ENCODE measurements at places on chromosomes 6 and 20.
A peak's percentile ranks its signal among the peaks of the same experiment; 100 is the strongest.

- peaks cover 35% of the 10 kb centered on the region for H3K36me3 ChIP-seq
- no peak overlapping the region for H3K27ac ChIP-seq
- no peak overlapping the region for H3K4me3 ChIP-seq
- peaks cover 8% of the 10 kb centered on the region for H3K4me1 ChIP-seq
These were observed 156.6 kb upstream of the TAB2 start for GRCh38 chr6:149160943-149161342.

DNA sequence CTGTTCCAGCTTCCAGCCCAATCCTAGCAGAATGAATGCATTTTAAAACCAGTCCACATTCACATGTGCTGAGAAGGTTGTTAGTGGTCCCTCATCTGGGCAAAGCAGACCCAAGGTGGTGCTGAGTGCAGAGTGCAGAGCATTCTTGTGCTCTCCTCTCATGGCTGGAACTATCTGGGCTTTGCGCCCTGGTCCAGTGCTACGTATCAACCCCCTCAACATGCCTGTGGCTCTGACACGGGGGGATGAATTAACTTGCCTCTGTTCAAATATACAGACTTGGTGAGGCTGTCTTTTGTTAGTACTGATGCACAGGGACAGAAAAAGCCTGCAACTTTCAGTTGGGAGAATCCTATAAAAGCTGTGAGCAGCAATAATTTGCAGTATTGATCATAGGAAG, 42.5 kb downstream of the PANK2 start:
- H3K27ac ChIP-seq = no peak overlapping the region
- peaks cover 19% of the 10 kb centered on the region for H3K36me3 ChIP-seq
- no peak for DNase-seq
- H3K4me1 ChIP-seq = peaks cover 27% of the 10 kb centered on the region

DNA sequence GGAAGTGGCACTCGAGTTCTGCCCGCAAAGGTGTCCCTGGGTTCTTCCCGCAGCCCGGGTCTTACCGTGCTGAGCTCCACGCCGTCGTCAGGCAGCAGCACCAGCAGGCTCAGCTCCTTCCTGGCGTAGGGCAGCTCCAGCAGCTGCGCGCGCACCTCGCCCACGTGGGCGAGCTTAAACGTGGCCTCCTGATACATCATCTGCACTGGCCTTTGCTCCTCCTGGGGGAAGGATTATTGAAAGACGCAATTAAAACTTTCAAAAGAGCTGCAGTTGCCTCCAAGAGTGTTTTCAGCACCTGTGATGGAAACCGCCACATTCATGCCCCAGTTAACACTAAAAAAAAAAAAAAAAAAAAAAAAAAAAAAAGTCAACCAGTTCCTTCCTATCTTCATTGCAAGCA, 11.3 kb downstream of the SERPINB9 start:
- H3K27ac ChIP-seq = peak overlapping the region; percentile 61
- H3K4me1 ChIP-seq = peaks cover 57% of the 10 kb centered on the region
- DNase-seq = peak; percentile 75

- peaks cover 4% of the 10 kb centered on the region for H3K27me3 ChIP-seq
- DNase-seq = no peak
- H3K4me3 ChIP-seq = no peak overlapping the region
- no peak overlapping the region for H3K27ac ChIP-seq
These were observed 28.1 kb downstream of the PCMTD2 start for GRCh38 chr20:64283646-64284045.

DNA sequence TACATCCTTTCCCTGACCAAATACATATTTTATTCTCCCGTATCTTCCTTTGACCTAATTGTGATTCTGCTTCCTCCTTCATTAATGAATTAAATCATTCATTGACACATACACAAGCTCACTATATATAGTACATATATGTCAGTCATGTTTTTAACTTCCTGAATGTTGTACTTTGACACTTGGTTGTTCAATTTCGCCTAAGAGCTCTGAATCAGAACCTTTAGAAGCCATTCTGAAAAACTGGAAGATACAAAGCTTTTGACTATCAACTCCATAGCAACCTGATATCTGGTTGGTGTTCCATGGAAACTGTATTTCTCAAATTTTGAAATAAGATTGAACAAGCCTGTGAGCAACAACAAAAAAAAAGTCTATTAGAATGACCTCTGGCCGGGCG, 27.3 kb upstream of the HFE start:
- H3K27me3 ChIP-seq = peaks cover 4% of the 10 kb centered on the region
- peaks cover 27% of the 10 kb centered on the region for H3K4me1 ChIP-seq
- H3K4me3 ChIP-seq = no peak overlapping the region
- peak overlapping the region; percentile 47 for H3K27ac ChIP-seq
- DNase-seq = no peak

DNA sequence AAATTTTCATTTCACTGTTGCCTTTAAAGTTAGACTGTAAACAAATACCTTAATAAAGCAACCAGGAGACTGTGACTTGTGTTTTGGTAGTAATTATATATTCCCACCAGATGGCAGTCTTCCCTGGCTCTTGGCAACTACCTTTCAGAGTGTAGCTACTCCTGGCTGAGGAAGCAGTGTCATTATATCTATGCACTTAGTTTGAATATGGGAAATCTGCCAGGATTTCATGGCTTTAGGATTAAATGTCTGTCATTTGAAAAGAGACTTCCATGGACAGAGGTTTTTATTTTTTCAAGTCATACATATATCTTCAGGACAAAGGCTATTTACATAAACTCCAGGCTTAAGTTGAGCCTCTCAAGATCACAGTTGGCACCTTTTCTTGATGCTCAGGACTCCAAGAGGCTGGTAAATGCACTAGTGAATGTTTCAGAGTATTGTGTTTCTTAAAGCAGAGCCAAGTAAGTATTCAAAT, 160.1 kb downstream of the C6orf58 start:
- no peak overlapping the region for H3K4me3 ChIP-seq
- peaks cover 24% of the 10 kb centered on the region for H3K4me1 ChIP-seq
- H3K36me3 ChIP-seq = peaks cover 36% of the 10 kb centered on the region
- peak overlapping the region; percentile 31 for H3K27ac ChIP-seq
- no peaks in the 10 kb centered on the region for H3K27me3 ChIP-seq

- H3K4me1 ChIP-seq = peaks cover 78% of the 10 kb centered on the region
- peak overlapping the region; percentile 72 for H3K4me3 ChIP-seq
- H3K27ac ChIP-seq = peak overlapping the region; percentile 84
- DNase-seq = no peak
- no peaks in the 10 kb centered on the region for H3K27me3 ChIP-seq
- H3K36me3 ChIP-seq = peaks cover 66% of the 10 kb centered on the region
These were observed 21.7 kb downstream of the SERPINB9 start for GRCh38 chr6:2881423-2881822.

DNA sequence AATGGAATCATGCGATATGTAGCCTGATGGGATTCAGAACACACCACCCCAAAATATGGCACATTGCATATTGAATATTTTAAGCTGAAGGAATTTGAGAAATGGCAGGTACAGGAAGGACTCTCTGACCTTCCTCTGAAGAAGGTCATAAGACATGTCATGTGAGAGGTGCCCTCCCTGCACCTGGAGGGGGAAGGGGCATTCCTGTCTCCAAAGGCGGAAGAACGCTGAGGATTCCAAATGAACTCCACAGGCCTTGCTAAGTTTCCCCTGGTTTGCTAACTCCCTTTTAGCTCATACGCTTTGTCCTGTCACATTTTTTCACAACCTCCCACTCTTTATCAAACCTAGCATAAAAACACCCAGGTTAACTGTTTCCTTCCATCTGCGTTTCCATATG, 347.8 kb downstream of the CDKAL1 start:
- DNase-seq = no peak
- no peak overlapping the region for H3K4me3 ChIP-seq
- H3K36me3 ChIP-seq = peaks cover 19% of the 10 kb centered on the region

GRCh38 chr6:147752689-147753403, 244.4 kb downstream of the SAMD5 start:
- H3K27me3 ChIP-seq = no peaks in the 10 kb centered on the region
- H3K4me3 ChIP-seq = no peak overlapping the region
- no peaks in the 10 kb centered on the region for H3K36me3 ChIP-seq
- DNase-seq = no peak
- H3K4me1 ChIP-seq = no peaks in the 10 kb centered on the region
- H3K27ac ChIP-seq = no peak overlapping the region

DNA sequence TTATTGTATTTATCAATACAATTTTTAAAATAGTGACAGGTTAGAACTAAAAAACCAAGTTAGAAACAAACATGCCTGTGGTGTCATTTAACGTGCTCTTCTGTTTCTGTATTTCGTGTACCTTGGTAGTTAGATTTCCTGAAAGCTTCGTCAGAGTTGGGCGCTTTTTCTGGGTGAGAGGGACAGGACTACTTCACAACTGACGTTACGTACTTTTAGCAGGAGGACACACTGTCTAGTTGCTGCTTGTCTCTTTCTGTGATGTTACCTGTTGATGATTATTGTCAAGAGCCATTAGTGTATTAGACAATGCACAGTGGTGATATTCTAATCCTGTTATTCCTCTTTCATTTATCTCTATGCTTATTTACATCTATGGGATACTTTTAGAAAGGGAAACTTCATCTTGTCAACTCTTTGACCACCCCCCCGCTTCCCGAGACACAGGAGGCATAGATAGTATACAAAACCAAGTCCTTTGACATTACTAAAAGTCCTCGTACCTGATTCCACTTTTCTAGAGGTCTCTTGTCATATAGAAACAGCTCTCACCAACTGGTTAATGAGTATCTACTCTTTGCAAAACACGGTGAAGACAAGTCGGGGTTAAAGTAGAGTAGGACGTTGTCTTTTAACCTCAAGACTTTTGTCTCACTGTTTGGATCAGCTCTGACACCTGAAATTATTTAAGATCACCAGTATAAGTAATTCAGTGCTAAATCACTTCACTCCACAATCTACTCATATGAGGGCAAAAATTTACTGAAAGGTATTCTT, 96.3 kb downstream of the LYRM2 start:
- H3K36me3 ChIP-seq = no peaks in the 10 kb centered on the region
- no peak overlapping the region for H3K4me3 ChIP-seq
- DNase-seq = no peak

DNA sequence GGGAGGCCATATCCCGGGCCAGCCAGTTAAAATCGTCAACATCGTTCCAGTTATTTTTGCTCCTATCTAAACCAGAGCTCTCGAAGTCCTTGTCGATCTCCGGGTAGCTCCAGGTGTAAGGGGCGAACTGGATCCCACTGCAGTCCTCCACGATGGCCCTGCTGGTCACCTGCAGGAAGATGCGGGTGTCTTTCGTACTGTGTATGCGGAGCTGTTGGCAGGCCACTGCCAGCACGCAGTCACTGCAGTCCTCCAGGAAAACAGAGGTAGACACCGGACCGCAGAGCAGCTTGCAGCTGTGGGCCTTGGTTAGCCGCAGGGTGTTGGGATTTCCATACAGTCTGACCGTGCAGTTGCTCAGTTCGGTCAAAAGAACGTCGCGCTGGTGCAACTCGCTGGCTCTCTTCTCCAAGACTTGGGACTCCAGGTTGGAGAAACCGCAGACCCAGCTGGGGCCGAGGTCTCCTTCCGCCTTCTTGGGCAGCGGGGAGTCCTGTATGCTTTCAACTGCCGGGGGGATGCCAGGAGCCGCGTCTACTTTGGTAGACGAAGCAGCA, 742 bp downstream of the TBCC start:
- H3K27me3 ChIP-seq = no peaks in the 10 kb centered on the region
- peak overlapping the region; percentile 100 for H3K27ac ChIP-seq
- H3K36me3 ChIP-seq = peaks cover 25% of the 10 kb centered on the region
- peak; percentile 43 for DNase-seq

- H3K27me3 ChIP-seq = peaks cover 14% of the 10 kb centered on the region
- no peaks in the 10 kb centered on the region for H3K36me3 ChIP-seq
- H3K4me3 ChIP-seq = no peak overlapping the region
- no peak for DNase-seq
These were observed 102.6 kb downstream of the CDC5L start for GRCh38 chr6:44489910-44490604.

- DNase-seq = no peak
- no peak overlapping the region for H3K4me3 ChIP-seq
- H3K4me1 ChIP-seq = no peaks in the 10 kb centered on the region
- H3K27me3 ChIP-seq = no peaks in the 10 kb centered on the region
These were observed 237.2 kb upstream of the ID4 start for GRCh38 chr6:19599796-19600464.

DNA sequence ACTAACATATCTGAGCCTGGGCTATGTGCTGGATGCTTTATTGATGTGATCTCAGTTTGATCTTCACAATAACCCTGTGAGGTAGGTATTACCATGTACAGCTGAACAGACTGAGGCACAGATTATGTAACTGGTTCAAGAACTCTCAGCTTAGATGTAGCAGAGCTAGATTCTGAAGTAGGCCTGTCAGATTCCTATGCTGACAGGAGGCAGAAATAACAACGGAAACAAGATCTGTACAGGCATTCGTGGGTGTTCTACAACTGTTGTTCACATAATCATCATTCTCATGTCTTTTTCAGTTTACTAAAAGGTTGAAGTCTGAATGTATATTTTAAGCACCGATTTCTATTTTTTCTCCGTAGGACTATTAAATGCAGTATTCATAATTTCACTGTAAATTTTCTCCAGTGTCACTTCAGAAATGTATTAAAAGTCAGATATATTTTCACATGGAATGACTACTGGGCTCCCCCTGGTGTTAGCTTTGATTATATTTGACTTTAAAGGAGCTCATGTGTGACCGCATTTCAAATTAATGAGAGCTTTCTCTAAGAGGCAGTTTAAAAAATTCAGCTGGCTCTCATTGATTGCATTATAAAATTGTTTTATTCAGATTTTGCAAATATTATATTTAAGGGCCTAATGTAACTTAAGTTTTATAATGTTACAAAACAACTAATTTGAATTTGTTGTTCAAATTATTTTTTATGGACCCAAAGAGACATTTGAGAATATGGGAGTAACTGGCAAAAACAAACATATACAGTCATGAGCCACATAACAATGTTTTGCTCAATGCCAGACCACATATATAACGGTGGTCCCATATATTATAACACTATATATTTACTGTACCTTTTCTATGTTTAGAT, 36.4 kb upstream of the SLC17A4 start:
- no peak for DNase-seq
- no peaks in the 10 kb centered on the region for H3K36me3 ChIP-seq
- peaks cover 9% of the 10 kb centered on the region for H3K27me3 ChIP-seq
- H3K27ac ChIP-seq = no peak overlapping the region
- H3K4me3 ChIP-seq = no peak overlapping the region

DNA sequence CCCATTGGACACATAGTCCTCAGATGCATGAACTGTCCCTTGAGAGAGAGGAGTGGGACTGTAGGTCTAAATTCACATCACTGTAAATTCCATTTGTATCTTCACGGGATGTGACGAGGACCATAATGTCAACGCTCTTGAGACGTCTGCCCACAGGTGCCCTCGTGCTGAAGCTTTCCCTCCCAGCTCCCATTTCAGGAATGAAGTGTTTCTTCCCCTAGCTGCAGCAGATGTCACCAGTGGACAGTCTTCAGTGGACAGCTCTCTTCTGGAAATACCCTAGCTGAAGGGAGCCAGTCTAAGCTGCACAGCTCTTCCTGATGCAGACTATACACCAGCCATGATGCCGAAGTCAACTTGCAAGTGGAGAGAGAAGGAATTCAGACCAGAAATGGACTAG, 217.4 kb upstream of the ECI2 start:
- H3K36me3 ChIP-seq = no peaks in the 10 kb centered on the region
- H3K4me3 ChIP-seq = no peak overlapping the region
- no peaks in the 10 kb centered on the region for H3K4me1 ChIP-seq
- H3K27ac ChIP-seq = no peak overlapping the region
- H3K27me3 ChIP-seq = peaks cover 2% of the 10 kb centered on the region
